ENCODE measurements at places on chromosomes 6 and 20. TPM values are rescaled to one million over a fixed set of nuclear protein-coding genes. Genes with fewer than 3 reads are reported as not detected.

Gene XKR7
- total RNA-seq: 2.7 TPM

Gene USP49
- 17.3 TPM for total RNA-seq

Gene SASH1
- 41.7 TPM for total RNA-seq

Gene COL20A1
- 0.47 TPM for total RNA-seq

Gene BNIP5
- 0.10 TPM for total RNA-seq

Gene NKAIN2
- total RNA-seq: 3.1 TPM

Gene ADAM33
- 0.47 TPM for total RNA-seq

Gene LAMA4
- total RNA-seq: 2.1 TPM

Gene PREP
- 43.3 TPM for total RNA-seq

DNA sequence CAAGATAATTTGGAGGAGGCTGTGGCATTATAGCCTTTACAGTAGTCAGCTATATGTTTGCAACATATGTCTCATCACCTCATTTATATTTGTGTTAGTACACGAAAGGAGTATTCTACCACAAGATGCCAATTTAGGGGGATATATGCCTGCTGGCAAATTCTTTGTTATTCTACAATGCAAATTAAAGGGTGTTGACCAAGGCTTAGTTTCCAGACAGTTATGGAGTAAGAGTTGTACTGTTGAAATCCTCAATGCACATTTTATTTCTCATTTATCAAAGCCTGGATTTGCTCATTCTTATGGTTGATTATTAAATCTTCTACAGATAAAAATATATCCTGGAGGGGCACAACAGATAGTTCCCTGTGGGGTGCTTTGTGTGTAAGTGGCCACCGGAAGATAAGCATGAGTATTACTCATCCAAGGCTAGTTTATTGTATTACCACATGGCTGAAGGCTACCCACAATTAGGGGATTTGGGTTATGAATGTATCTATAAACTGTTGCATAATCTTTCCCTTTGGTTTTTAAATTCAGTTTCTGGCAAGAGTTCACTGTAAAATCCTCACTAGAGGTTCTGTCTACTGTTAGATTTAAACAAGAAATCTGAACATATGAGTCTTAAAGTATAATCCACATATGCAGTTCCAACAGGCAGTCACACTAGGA is 9.0 kb downstream of the CST9 start:
- DNase-seq: no peak

GRCh38 chr20:1165941-1166340 is 18.8 kb downstream of the TMEM74B start:
- DNase-seq: no peak

DNA sequence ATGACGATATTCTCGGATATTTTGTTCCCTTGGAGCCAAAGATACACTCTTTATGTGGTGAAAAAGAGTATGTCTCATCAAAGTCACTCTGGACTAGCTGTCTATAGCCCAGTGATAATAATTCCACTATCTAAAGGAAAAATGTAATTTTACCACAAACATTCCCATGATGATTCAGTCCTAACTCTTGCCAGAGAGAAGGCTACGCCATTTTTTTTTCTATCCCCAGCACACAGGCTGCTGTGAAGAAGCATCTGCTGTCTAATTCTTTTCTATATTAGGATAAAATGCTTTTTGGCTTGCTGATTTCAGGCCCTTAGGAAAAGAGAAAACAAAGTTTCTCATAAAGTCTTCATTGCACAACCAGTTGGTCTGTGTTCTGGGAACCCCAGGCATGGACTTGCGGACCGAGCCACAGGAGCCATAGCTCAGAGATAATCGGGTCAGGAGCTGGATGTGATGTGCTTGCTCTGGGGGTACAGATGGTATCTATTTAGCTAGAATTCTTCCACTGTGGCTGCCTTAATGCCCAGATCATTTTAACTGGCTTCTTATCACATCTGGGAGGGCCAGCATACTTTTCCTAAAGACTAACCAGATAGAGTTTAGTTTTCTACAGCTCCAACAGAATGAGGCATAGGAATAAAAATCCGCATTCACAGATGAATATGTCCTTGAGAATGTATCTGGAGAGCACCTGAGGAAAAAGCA is 683.7 kb upstream of the ID4 start:
- no peak for DNase-seq

DNA sequence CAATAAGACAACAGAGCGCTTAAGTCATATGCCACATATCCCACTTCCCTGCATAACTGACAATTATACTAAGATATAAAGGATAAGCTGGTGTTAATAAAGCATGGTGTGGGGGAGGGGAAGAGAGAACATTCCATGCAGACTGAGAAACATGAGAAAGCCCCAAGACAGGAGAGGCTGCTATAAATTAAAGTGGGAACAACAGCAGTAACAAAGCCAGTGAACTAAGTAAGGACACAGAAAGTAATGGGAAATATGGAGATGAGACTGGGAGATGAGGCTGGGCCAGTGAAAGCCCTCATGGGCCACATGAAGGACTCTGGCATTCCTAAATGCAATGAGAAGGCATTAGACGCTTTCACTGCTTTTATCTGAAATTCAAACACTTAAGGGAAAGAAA is 41.3 kb downstream of the SESN1 start:
- DNase-seq: no peak

GRCh38 chr6:112764377-112764776 is 417.2 kb downstream of the RFPL4B start:
- DNase-seq: no peak

DNA sequence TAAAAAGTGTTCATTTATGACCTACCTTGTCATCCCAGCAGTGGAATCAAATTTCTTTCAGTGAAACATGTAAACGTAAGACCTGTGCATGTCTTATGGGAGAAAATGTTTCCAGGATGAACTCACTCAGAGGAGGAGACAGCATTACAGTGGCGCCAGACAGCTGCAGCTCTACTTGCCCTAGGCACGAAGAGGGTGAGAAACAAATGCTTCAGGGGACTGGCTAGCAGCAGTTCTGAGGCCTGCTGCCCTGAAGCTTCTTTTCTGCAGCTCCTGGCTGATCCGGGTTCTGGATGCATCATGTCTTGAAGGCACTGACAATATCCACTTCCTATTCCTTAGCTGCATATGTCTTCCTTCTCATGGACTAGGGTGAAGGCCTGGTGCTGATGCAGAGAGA is 120.2 kb downstream of the QRSL1 start:
- DNase-seq: no peak

DNA sequence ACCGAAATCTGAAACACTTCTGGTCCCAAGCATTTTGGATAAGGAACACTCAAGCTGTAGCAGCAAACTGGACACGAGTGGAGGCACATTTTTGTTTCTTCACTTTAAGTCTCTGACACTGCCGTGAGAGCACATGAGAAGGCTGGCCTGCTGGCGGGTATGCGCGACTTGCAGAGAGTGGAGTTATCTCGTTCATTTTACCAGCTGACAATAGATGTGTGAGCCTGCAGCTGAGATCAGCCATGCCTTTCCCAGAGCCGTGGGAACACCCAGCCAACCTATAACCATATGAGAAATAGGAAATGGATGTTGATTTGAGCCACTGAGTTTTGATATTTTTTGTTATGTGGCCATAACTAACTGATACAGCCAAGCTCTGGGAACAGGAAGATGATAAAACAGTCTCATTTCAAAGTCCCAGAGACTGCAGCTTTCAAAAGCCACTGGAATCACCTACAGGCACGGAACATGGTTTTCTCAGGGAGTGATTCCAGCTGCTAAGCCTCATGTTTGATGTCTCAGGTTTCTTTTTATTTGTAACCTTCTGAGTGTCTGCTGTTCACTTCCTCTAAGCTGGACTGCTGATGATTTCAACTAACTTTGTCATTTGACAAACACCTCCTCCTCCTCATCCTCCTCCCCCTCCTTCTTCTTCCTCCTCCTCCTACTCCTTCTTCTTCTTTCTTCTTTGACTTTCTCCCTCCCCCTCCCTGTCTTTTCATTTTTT is 28.6 kb upstream of the LAMP5 start:
- DNase-seq: no peak

GRCh38 chr6:105833959-105834947 is 251.9 kb upstream of the PRDM1 start:
- no peak for DNase-seq

- DNase-seq: no peak
Measured at GRCh38 chr6:165825256-165825815, 162.3 kb upstream of the PDE10A start.
